ENCODE measurements at places on chromosomes 2 and 18. TPM values are rescaled to one million over a fixed set of nuclear protein-coding genes. Genes with fewer than 3 reads are reported as not detected.

DIS3L2 gene
- 22.1 TPM for total RNA-seq

CASP8 gene
- 5.1 TPM for total RNA-seq

RAB27B gene
- 1.1 TPM for total RNA-seq

GPAT2 gene
- 1.8 TPM for total RNA-seq

PRSS56 gene
- not detected for total RNA-seq

PROKR1 gene
- total RNA-seq, result not detected

Measured in right atrium auricular region (tissue), 2 donors.